ENCODE measurements at places on chromosomes 13 and 19. TPM values are rescaled to one million over a fixed set of nuclear protein-coding genes. Genes with fewer than 3 reads are reported as not detected.

DNA sequence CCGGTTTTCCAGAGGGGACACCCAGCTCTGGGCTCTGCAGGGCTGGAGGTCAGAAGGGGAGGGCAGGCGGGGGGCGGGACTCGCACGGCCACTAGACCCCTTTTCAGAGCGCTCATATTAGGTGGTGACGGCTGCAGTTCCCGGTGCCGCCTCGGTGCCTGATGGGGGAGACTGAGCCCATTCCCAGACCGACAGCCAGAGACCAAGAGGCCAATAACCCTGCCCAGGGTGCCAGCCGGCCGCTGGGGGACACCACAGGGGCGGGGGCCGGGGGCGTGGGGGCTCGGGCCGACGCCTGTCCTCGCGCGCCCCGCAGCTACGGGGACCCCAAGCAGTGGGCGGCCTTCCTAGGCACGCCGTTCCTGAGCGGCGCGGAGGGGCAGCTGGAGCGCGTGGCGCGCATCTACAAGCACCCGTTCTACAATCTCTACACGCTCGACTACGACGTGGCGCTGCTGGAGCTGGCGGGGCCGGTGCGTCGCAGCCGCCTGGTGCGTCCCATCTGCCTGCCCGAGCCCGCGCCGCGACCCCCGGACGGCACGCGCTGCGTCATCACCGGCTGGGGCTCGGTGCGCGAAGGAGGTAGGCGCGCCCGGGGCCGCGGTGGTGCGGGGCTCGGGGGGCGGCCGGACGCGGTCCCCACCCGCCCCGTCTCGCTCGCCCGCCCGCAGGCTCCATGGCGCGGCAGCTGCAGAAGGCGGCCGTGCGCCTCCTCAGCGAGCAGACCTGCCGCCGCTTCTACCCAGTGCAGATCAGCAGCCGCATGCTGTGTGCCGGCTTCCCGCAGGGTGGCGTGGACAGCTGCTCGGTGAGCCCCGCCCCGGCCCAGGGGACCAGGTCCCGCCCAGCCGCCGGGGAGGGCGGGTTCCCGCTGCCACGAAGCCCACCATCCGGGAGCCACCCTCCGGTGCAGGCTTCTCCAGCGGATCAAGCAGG, 2.4 kb downstream of the TIMM13 start:
- no peak for DNase-seq

DNA sequence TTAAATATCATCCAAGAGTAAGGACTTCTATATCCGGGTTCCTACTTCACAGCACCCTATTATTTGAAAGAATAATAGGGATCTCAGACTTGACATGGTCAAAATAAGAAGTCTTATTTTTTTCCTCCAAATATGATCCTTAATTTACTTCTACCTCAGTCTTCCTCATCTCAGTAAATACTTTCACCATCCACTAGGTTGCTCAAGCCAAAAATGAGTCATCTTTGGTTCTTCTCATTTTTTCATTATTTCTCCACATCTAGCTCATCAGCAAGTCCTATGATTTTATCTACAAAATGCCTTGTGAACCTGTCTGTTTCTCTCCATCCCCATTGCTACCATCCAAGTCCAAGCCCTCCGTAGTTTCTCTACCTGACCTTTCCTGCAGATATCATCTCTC, 121.9 kb upstream of the GJB6 start:
- DNase-seq: no peak

DNA sequence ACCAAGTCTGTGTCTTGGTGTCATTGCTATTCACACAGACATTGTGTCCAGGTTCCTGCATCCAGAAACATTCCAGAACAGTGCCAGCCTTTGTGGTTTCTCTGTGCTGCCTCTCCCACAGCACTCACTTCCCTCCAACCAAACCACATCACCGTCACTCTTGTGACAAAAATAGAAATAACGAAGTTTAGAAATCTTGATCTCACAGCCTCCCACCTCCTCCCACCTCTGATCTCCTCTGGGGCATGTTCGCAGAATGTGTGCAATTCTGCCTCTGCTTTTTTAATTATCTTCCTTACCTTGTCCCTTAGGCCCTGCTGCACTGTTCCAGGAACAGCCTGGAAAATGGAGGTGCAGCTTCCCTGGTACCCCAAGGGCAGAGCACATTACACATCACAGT, 8.7 kb upstream of the SERPINE3 start:
- no peak for DNase-seq

- DNase-seq: no peak
These were observed 29.6 kb downstream of the EPN1 start for GRCh38 chr19:55704494-55705245.

GRCh38 chr13:33119022-33119781, 103.0 kb downstream of the KL start:
- no peak for DNase-seq

- DNase-seq: no peak
These were observed 8.0 kb downstream of the TMEM86B start for GRCh38 chr19:55220525-55220924.

- no peak for DNase-seq
These were observed 688 bp downstream of the ZFP36 start for GRCh38 chr19:39407410-39407659.

- no peak for DNase-seq
These were observed 271.2 kb upstream of the HTR2A start for GRCh38 chr13:47168066-47168465.

DNA sequence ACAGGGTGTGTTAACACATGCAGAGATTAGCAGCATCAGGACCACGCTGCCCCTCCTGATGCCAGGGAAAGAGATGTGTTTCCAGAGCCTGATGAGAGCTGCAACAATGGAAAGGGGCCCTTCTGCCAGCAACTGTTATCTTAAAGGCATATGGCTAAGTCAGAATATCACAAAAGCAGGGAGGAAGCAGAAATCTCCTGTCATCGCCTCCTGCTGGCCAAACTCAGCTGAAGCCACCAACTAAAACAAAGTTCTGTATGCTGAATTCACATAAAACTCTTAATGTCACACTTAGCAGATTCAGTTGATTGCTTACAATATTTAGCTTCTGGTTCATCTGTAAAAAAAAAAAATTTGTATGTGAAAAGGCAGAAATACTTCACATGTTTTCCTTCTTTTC, 178.2 kb downstream of the GPC5 start:
- no peak for DNase-seq

GRCh38 chr19:47598407-47599349, 10.3 kb upstream of the BICRA start:
- no peak for DNase-seq

DNA sequence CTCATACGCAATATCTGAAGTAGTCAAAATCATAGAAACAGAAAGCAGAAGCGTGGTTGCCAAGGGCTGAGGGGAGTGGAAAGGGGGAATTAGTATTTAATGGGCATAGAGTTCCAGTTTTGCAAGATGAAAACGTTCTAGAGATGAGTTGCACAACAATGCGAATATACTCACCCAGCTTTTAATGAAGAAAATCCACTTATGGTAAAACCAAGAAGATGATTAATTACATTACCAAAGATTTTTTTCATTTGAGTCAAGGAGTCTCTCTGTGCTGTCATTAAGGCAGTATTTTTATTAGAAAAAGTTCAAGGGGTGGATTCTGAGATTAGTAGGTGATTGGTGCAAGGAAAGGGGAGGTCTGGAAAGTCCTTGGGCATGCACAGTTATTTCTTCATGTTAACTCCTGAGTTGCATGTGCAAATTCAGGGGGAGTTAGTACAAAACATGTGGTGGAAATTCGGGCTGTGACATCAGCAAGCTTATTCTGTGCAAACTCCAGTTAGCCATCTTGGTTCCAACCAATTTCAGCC, 6.9 kb upstream of the CBY2 start:
- peak; percentile 28 for DNase-seq

DNA sequence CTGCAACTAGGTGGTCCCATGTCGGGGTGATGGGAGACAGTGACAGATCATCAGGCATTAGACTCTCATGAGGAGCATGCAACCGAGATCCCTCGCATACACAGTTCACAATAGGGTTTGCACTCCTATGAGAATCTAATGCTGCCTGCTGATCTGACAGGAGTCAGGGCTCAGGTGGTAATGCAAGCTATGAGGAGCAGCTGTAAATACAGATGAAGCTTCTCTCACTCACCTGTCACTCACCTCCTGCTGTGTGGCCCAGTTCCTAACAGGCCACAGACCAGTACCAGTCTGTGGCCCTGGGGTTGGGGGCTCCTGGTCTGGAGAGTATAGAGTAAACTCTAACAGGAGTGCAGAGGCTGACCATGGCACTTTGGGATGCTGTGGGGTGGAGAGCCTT, 209.2 kb downstream of the DLEU7 start:
- DNase-seq: no peak

DNA sequence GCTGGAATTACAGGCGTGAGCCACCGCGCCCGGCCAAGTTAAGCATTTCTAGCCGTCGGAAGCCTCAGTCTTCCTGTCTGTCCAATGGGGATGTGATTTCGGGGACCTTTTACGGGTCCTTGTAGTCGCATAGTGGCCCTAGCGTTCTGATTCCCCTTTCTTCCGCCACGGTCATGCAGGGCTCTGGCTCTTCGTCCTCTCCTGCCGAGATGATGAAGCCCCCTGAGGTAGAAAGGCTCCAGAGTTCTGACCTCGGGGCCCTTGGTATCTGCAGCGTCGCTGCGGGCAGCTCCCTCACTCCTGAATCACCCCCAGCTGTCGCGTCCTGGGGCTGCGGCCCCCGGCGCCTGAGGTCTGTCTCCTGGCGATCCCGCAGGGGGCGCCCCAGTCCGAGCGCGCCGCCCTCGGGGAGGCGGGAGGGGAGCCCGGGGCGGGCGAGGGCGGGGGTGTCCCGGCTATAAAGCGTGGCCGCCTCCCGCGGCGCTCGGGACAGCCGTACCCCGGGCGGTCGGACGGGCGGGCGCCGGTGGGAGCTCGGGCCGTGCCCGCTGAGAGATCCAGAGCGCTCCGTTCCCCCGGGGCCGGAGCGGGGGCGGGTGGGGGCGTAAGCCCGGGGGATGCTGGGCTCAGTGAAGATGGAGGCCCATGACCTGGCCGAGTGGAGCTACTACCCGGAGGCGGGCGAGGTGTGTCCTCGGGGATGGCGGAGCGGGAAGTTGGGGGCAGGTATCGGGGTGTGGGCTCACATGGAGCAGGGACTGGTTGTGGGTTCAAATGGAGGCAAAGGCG, at the start of gene FOXA3:
FOXA3 (plus strand) TSS at position 487 of the 789 bp plus-strand sequence; CDS start at position 618, 131 bp downstream.
- DNase-seq: peak; percentile 84

GRCh38 chr13:21046203-21046602, 15.2 kb downstream of the LATS2 start:
- no peak for DNase-seq

GRCh38 chr13:39597838-39598237, 5.2 kb downstream of the LHFPL6 start:
- DNase-seq: no peak

DNA sequence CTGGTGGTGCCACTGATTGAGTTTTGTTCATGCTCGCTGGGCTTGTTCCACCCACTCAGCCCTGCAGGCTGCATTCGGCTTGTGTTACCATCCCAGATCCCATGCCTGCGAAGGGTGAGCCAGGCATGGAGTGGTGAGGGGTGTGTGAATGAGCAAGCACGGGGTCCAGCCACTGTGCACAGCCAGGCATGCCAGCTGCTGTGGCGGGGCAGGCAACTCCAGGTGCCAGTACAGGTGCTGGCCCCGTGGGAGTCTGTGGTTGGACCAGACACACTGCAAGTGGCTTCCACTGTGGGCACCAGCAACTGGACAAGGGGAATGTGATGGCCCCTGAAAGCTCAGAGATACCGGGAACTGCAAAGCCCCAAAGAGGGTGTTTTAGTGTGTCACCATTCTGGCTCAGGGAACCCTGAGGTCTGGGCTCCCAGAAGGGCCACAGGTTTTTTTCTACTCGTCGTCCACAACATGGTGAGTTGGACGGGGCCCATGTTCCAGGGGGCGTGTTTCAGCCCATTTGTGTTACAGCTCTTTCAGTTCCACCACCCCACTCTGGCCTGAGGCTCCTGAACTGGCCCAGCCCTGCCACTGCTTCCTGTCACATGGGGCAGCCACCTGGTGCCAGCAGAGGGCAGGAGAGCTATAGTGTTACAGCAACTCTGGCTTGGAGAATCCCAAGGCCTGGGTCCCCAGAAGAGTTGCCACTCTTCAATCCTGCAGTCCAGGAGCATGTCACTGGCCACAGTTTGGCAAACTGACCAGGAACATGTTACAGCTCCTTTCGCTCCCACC, 217.0 kb upstream of the OBI1 start:
- DNase-seq: no peak

DNA sequence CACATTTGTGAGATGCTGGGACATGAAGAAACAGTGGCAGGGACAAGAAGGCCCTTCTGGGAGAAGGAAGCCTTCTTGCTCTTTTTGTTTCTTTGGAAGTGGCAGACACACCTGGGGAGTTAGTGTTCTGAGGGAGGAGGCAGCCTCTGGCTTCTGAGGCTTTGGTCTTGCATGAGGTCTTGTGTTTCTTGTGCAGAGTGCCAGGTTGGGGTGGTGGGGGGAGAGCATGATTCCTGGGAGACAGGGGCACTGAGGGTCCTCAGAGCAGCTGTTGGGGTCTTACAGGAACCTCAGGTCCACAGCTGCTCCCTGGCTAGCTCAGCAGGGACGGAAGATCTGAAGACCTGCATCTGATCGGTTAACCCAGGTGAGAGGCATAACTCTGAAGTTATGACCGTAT, 167.5 kb upstream of the ZNF536 start:
- no peak for DNase-seq

DNA sequence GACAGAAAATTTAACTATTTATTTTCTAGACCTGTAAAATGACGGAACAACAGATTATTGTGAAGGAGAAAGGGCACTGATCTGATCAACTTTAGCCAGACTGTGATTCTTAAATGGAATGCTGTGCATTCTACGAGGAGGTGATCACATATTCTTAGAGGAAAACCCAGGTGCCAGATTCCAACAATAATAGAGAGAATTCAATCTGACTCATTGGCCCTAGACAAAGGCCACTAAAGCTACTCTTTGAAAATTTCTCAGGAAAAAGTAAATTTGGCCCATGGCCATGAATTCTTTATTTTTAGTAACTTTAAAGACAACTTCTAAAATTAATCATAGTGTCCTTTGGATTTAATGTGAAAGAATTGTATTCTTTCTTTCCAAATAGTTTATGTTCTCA, 58.6 kb upstream of the POSTN start:
- DNase-seq: no peak

GRCh38 chr13:109792416-109793059, 6.2 kb upstream of the IRS2 start:
- DNase-seq: no peak

DNA sequence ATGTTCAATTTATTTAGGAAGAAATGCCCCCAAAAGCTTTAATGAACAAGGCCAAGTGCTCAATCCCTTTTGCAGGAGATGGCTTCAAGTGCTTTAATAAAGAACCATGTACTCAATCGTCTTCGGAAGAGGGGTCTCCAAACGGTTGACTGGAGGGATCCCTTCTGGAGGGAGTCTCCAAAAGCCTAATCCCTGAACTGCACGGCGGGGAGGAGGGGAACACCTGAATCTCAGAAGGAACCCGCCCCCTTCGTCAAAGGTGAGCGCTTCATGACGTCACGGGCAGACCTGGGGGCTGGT, 505 bp downstream of the PAF1 start:
- DNase-seq: no peak

- no peak for DNase-seq
These were observed 81.9 kb downstream of the RAB20 start for GRCh38 chr13:110479648-110480047.

- DNase-seq: no peak
These were observed 1.3 kb downstream of the PMIS2 start for GRCh38 chr19:35587321-35587720.

ATXN8OS gene
- total RNA-seq: not detected

EID2 gene
- 15.3 TPM for total RNA-seq

ITGBL1 gene
- total RNA-seq: not detected

ZNF439 gene
- total RNA-seq: 10.1 TPM

CPB2 gene
- not detected for total RNA-seq

TRPM4 gene
- total RNA-seq: 1.5 TPM

KIR2DL4 gene
- 0.60 TPM for total RNA-seq

VSIG10L gene
- total RNA-seq: 6.4 TPM

LCP1 gene
- 955 TPM for total RNA-seq

LRRC25 gene
- not detected for total RNA-seq

KLK14 gene
- 0.69 TPM for total RNA-seq

FSD1 gene
- 22.8 TPM for total RNA-seq

PCDH20 gene
- not detected for total RNA-seq

ADAMTS10 gene
- total RNA-seq: 9.6 TPM
